Urothelium cell line (cell line): ENCODE measurements at places on chromosomes 6 and 20.

- no peak for DNase-seq
Measured at GRCh38 chr20:13271098-13271497, 50.0 kb downstream of the ISM1 start.

- no peak for DNase-seq
Measured at GRCh38 chr6:45979311-45979710, 36.3 kb downstream of the CLIC5 start.

- no peak for DNase-seq
Measured at GRCh38 chr6:166437661-166438060, 54.9 kb upstream of the MPC1 start.

- DNase-seq = no peak
Measured at GRCh38 chr6:116102873-116103272, 2.2 kb downstream of the NT5DC1 start.

DNA sequence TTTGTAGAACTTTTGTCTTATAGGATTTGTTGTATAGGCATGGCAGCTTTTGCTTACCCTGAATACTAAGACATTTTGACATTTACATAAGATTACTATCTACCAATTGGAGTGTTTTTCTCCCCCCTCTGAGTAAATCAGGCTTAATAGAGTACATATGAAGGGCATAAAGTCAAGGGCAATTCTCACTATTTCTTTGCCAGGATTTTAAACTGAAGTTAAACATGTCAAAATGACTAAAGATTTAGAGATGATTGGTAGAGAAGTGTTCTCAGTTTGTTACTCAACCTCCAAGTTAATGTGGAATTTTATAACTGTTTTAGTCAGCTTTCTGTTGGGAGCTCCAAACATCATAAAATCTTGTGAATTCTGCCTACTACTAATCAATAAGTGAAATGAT, 157.8 kb downstream of the CDKAL1 start:
- no peak for DNase-seq

- no peak for DNase-seq
Measured at GRCh38 chr20:39839399-39840119, 849.5 kb downstream of the MAFB start.

GRCh38 chr6:105793130-105793529, 293.0 kb upstream of the PRDM1 start:
- DNase-seq = no peak

DNA sequence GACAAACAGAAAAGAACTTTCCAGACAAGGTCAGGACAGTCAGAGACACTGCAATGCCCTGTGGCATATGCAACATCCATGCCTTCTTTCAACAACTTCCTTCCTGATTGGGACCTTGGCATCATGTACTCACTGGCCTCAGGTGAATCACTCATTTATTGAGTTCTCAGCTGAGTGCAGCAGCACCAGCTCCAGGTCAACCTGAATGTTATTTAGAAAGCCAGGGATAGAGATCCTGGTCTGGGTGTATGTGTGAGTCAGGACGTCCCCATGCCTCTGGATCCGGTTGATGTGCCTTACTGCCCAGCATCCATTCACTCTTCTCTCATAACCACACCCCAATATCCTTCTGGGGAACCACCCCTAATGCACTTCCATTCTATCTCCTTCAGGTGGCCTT, 54.4 kb downstream of the SNRNP48 start:
- no peak for DNase-seq

DNA sequence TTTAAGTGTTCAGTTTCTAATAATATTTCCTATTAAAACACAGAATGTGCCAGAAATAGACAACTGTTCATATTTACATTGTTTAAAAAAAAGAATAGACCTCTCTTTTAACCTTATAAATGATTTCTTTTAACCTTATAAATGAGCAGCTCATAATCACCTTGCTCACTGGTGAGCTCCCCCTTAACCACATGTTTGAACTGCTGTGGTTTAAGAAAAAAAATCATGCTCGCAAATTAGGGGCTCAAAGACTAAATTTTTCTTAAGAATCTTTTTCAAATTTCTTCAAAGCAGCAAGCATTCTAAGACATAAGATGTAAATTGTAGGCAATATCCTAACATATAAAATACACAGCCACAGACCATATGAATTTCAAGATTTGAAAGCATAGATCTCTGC, 32.8 kb downstream of the FAM8A1 start:
- DNase-seq = no peak

GRCh38 chr6:4253604-4254231, 118.3 kb upstream of the ECI2 start:
- peak; percentile 53 for DNase-seq

- DNase-seq = no peak
Measured at GRCh38 chr6:16901306-16901705, 140.0 kb upstream of the ATXN1 start.

GRCh38 chr20:25299806-25300205, 51.9 kb downstream of the PYGB start:
- DNase-seq = peak; percentile 60

DNA sequence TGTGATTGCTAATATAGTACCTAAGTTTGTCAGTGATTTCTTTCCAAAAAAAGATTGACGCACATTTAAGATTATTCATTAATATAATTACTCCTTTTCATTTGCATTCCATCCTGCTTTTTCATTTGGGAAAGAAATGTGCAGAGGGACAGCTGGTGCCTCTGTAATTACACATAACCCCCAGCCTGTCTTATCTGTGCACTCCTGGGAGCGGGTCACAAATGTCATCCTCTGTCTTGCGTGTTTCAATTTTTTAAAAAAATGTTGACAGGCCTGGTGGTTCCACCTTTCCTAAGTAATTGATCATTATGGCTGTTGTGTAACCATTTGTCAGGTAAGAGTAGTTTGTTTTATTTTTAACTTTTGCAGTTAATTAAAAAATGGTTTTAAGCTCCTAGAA, 92.7 kb downstream of the SLX4IP start:
- DNase-seq = no peak

DNA sequence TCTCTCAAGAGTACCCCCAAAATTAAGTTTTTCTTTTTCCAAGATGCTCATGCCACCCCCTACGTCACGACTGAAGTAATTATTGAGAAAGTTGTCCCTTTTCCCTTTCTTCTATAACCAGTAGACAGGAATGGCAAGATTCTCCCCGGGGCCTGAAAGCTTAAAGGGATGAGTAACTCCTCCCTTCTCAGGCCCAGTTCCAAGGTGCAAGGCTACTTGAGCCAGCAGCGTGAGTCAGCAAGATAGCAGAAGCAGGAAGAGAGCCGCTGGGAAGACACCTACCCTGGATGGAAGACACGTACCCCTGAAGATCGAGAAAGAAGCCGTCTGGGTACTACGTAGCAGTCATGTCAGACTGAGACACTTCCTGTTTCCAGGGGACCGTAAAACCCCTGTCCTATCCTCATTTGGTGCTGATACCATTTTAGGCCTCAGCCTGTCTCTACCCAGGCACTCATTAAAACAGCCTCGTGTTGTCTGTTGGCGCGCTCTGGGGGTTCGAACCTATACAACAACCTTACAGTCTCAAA, 241.0 kb downstream of the ADGRG6 start:
- DNase-seq = peak; percentile 17

- peak; percentile 2 for DNase-seq
Measured at GRCh38 chr6:76861403-76861802, 601.9 kb downstream of the HTR1B start.

DNA sequence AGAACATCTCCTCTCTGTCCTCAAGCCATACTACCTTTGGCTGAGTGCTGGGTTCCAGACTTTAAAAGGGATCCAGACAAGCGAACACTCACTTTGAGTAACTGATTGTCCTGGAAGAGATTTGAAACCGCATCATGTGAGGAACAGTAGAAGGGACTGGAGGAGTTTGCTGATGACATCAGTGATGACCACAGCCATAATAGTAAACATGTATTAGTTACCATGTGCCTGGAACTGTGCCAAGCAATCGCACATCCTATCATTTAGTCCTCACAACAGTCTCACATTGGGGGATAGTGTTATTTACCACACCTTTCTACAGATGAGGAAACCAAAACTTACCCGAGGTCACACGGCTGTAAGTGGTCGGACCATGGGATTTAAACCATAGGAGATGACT, 39.8 kb downstream of the ARMC2 start:
- DNase-seq = no peak

- no peak for DNase-seq
Measured at GRCh38 chr6:74366634-74367033, 670.6 kb downstream of the CD109 start.

- no peak for DNase-seq
Measured at GRCh38 chr6:112503091-112503596, 156.0 kb downstream of the RFPL4B start.

- peak; percentile 64 for DNase-seq
Measured at GRCh38 chr6:166786704-166787293, 159.7 kb upstream of the RPS6KA2 start.

DNA sequence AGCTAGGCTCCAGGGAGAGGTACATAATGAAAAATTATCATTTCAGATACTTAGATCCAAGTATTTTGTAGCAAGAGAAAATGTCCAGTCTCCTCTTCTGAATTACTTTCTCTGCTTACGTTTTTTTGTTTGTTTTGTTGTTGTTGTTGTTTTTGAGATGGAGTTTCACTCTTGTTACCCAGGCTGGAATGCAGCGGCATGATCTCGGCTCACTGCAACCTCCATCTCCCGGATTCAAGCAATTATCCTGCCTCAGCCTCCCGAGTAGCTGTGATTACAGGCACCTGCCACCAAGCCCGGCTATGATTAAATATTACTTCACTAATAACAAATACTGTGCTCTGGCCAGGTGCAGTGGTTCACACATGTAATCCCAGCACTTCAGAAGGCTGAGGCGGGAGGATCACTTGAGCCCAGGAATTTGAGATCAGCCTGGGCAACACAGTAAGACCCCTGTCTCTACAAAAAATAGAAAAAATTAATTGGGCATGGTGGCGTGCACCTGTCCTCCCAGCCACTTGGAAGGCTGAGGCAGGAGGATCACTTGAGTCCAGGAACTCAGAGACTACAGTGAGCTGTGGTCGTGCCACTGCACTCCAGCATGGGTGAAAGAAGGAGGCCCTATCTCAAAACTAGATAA, 155.0 kb upstream of the JARID2 start:
- no peak for DNase-seq

GRCh38 chr6:24536466-24536865, 41.7 kb downstream of the ALDH5A1 start:
- DNase-seq = no peak

- no peak for DNase-seq
Measured at GRCh38 chr6:139639507-139639906, 265.1 kb upstream of the CITED2 start.

- DNase-seq = no peak
Measured at GRCh38 chr20:34337982-34338726, 24.9 kb upstream of the ITCH start.

DNA sequence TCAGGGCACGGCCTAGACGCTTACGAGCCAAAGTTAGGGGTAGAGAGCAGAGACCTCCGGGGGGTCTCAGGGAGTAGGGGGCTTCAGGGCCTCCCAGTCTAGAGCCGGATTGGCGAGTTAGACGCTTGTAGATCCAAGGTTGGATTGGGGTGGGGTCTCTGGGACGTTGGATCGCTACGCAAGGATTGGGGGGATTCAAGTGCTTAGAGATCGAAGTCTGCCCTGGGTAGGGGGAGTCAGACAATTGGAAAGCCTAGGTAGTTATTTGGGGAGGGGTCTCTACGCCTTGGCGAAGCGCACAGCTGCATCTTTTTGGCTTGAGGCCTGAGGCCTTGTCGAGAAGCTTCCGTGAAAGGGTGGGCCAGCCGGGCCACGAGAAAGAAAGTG, 469 bp downstream of the STX16 start:
- no peak for DNase-seq

GRCh38 chr6:90586546-90586835, 381 bp downstream of the MAP3K7 start:
- DNase-seq = peak; percentile 11

- DNase-seq = peak; percentile 17
Measured at GRCh38 chr6:14499841-14500240, 382.3 kb downstream of the CD83 start.

DNA sequence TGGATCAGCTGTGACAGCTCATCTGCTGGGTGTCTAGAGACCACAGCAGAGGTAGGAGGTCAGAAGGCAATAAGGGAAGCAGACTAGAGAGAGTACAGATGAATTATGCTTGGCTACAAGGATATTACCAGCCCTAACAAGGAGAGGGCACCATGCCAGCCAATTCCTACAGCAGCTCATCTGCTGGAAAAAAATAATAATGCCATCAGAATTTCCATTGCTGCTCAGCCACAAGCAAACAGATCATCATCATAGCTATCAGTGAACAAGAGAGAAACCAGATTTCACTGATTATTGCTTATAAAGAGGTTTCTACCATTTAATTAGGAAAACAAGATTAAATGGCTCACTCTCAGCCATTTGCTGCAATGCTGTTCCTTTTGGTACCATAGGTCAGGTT, 66.5 kb downstream of the PSMG4 start:
- no peak for DNase-seq

DNA sequence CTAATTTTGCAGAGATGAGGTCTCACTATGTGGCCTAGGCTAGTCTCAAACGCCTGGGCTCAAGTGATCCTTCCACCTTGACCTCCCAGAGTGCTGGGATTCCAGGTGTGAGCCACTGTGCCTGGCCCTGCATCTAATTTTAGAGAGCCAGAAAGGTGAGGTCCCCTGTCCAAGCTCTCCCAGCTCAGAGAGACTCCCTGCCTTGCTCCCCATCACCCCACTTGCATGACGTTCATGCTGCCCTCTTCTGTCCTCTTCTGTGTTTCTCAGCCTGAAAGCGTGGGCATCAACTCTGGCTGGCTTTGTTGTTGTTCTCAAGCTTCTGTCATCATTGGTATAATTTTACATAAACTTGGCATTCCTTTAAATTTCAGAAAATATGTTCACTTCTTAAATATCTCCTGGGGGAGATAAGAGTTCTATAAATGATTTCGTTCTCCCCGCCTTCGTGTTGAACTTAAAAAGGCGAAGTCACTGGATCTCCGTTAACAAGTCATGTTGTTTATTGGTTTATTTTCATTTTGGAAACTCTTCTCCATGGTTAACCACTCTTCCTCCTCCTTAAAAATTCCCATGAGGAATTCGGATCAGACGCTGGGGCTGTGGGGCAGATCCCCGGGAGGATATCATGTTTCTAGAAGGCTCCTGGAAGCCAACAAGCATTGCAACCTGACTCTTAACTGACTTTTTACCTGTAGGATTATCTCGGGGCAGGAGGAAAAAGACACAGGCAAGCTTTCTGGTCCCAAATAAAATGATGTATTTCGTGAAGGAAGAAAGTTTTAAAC, 13.2 kb upstream of the PARD6B start:
- no peak for DNase-seq

- no peak for DNase-seq
Measured at GRCh38 chr6:114068116-114068515, 97.2 kb upstream of the HDAC2 start.

- DNase-seq = no peak
Measured at GRCh38 chr6:154010371-154010770, 28.7 kb upstream of the OPRM1 start.

DNA sequence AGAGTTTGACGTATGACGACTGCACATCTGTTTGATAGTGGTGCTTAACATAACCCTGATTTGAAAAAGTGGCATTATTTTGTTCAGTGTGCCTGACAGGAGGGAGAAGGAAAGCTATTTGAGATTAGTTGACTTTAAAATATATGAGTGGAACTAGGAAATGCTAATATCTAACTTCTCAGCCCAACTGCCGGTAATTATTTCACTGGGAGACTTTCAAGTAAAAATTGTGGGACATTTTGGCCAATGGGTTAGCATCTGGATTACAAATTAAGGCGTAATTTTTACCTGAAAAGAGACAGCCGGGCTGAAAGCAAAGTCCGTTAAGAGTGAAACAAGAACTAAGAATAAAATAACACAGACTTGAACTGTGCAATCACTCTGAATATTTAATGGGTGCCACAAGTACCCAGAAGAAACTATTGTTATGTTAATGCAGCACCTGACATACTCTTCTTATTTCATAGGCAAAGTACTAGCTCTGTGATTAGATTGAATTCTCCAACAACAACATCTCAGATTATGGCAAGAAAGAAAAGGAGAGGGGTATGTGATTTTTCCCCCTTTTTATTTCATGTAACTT, 2.0 kb downstream of the HEY2 start:
- no peak for DNase-seq
